ENCODE measurements at places on chromosomes 6 and 20.
A peak's percentile ranks its signal among the peaks of the same experiment; 100 is the strongest.

GRCh38 chr6:139425780-139426179, 51.3 kb upstream of the CITED2 start:
- no peak for DNase-seq

DNA sequence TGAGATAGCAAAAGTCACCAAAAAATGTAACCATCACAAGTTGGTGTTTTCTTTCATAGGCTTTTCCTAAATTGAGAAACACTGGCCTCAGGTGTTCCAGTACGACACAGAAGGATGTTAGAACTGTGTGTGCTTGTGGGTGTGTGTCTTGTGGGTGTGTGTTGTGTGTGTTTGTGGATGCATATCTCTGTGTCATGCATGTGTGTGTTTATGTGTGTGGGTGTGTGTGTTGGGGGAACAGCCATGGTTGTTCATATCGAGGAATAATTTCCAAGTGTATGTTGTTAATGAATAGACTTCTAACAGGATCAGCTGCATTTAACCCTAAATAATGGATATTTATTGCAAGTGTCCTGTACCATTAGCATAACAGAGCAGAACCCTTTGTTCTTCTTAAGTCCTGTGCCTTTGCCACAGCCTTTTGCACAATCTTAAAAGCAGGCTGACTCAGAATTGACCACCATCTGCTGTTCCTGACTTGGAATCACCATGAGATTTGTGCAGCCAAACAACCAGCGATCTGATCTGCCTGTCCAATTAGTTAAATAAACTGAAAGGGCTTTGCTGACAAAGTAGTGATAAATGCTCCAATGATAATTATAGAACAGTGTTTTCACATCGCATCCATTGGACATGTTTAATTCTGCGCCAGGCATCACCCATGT, 7.6 kb downstream of the CD93 start:
- no peak for DNase-seq

GRCh38 chr6:62162858-62163257, 123.2 kb downstream of the KHDRBS2 start:
- DNase-seq: no peak

- DNase-seq: no peak
Observed at GRCh38 chr20:58649288-58650180, 1.5 kb upstream of the STX16 start.

GRCh38 chr6:119536666-119537065, 187.1 kb upstream of the MAN1A1 start:
- DNase-seq: no peak

GRCh38 chr6:81023007-81023582, 729.4 kb downstream of the TENT5A start:
- no peak for DNase-seq

- no peak for DNase-seq
Observed at GRCh38 chr6:135304883-135305282, 123.8 kb downstream of the MYB start.

GRCh38 chr6:56868687-56869086, 86.2 kb upstream of the BEND6 start:
- no peak for DNase-seq

GRCh38 chr6:84657486-84657885, 106.9 kb downstream of the TBX18 start:
- DNase-seq: no peak

DNA sequence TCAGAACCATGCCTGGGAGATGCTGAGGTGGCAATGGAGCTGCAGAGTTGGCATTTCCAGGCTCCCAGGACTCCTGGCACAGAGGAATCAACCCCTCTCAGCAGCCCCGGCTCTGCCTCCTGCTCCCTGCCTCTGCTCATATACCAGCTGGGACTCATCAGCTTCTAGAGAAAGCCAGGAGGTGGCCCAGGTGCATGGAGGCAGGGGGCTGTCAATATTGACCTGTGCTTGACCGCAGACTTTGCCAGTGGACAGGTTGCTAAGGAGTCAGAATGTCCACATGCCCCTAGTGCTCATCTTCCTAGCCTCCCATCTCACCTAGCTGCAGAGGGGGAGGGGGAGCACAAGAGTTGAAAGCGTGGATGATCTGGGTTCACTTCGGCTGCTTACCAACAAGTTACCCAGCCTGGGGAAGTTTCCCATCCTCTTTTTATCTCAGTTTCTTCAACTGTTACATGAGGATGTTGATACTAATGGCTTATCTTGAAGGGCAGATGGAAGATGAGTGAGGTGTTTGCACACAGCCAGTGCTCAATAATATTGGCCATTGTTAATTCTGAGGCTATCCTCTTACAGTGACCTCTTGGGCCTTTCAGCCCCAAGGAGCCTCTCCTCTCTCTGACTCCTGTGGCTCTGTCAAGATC, 9.2 kb upstream of the SCRT2 start:
- DNase-seq: no peak

GRCh38 chr6:117399924-117400323, 25.8 kb downstream of the ROS1 start:
- no peak for DNase-seq

DNA sequence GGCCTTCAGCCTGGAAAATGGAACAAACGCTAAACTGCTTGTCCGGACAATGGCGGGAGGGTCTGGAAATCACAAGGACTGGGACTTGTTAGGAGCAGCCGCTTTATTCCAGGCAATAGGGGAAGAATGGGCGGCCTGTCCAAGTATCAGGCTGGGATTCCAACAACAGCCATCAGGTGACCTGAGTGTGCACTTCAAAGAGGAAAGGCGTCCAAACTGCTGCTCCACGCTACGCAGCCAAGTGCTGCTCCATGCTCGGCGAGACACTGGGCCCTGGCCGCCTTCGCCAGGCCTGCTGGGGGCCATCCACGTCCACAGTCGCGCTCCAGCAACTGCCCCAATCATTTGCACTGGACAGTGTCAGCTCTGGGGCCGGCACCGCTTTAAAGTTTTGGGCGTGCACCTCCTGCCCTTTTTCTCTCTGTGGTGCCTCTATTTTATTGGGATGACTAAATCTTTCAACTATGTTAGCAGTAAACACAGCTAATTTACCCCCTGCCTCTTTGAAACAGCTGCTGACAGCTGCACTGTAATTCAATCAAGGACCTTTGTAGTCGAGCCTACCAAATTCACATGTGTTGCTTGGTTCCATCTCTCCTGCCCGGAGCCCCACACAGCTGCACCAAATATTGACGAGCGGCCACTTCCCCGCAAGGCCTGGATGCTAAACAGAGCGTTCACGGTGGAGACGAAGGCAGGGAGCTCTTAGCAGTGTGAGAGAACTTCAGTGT, 98.3 kb downstream of the BMP7 start:
- peak; percentile 1 for DNase-seq

DNA sequence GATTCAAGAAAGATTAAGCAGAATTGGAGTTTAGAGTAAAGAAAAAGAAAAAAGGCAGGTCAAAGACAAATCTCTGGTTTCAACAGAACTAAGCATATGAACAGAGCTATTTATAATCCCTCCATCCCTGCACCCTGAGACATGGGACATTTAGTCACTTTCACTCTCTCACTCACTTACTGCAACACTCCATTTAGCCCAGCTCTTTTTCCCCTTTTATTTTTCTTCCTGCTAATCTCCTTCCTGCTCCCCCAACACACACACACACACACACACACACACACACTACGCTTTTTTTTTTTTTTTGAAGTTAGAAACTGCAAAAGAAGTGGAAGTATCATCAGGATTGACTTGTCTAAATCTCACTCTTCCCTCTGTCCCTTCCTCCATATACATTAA, 45.1 kb upstream of the TBC1D7 start:
- DNase-seq: no peak

DNA sequence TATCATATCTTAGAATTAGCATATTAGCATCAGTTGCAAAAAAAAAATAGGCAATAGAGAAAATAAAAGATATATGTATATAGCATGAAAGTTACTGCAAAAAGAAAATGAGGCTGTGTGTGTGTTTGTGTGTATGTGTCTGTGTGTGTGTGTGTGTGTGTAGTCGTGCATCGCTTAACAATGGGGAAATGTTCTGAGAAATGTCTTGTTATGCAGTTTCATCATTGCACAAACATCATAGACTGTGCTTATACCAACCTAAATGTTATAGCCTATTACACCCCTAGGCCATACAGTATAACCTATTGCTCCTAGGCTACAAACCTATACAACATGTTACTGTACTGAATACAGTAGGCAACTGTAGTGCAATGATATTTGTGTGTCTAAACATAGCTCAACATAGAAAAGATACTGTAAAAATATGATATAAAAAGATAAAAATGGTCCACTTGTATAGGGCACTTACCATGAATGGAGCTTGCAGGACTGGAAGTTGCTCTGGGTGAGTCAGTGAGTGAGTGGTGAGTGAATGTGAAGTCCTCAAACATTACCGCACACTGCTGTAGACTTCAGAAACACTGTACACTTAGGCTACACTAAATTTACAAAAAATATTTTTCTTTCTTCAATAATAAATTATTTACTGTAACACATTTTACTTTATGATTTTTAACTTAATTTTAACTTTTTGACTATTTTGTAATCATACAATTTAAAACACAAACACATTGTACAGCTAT, 805.1 kb downstream of the KIF16B start:
- DNase-seq: no peak

DNA sequence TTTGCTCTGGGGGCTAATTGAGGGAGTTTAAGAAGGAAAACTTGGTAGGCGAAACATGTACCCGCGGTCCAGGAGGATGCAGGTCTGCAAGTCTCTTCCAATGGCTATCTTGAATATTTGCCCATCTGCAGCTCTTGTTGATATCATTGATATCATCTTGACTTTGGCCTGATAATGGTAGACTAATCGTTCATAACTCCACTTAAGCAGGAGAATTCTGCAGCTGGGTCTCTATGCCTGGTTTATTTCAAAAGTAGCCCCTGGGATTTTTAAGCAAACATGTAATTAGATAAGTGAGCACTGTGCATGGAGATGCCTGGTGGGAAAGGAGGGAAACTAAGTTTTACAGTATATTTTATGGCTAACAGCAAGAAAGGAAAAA, 52.7 kb downstream of the ADGB start:
- no peak for DNase-seq

- DNase-seq: no peak
Observed at GRCh38 chr6:153392156-153392555, 261.1 kb upstream of the RGS17 start.

DNA sequence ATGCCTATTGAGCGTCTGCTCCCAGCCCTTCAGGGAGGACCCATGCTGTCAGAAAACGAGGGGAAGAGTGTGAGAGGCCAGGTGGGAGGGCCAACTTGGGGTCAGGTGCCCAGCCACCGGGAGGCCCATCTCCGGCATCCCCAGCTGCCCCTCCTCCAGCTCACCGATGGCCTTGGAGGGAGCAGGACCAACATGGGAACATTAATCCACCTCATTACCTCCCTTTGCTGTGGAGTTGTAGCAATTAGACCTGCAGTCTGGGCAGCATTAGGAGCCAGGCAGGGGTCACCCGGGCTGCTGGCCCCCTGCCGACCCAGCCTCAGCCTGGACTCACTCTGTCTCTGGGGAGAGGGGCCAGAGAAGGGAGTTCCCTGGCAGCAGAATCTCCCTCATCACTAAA, 25.1 kb downstream of the DLGAP4 start:
- DNase-seq: no peak

DNA sequence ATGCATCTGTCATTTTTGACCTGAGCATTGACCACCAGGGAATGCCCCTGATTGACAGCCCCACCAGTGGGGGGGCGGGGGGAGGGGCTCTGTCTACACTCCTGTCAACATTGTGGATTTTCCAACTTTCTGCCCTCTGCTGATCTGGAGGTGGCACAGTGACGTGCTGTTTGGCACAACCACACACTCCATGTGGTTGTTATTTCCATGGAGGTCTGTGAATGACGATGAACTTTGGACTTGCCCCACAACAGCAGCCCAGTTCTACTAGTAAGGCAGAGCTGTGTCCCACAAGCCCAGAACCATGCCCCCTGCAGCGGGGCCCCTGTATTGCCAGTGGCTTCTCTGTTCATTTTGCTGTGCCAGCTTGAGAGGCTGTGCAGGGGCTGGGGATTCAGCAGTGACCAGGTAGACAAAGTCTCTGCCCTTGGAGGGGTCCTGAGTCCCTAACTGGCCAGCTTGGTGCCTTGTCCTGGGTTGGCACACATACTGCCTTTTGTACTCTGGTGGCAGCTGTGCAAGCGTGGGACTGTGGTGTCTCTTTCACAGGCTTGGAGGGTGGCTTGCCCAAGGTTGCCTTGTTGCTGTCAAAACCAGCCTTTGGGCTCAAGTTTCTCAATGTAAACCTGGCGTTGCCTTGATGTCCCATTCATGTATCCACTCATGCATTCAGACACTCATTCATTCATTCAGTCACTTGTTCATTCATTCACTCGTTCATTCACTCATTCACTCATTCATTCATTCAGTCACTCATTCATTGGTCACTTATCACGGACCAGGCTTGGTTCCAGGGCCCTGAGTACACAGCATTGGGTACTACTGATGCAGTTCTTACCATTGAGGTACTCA, 108.5 kb downstream of the SYCP2 start:
- DNase-seq: no peak

DNA sequence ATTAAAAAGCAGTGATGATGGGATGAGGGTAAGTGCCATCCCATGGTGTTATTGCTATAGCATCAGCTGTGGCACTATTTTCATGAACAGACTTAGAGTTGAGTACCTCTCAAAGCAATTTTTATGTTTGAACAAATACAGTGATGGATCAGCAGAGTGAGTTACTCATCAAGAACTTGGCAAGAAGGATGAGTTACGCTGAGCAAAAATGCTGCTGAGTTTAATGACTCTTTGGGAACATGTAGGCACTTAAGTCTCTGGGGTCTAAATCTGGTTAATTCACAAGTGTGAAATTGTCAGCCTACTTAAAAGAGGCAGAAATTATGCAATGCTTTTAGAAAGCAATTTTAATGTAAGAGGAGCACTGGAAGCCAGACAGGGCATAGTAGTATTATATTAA, 78.5 kb upstream of the AHI1 start:
- peak; percentile 82 for DNase-seq

- DNase-seq: no peak
Observed at GRCh38 chr6:151109361-151109760, 130.4 kb upstream of the AKAP12 start.

DNA sequence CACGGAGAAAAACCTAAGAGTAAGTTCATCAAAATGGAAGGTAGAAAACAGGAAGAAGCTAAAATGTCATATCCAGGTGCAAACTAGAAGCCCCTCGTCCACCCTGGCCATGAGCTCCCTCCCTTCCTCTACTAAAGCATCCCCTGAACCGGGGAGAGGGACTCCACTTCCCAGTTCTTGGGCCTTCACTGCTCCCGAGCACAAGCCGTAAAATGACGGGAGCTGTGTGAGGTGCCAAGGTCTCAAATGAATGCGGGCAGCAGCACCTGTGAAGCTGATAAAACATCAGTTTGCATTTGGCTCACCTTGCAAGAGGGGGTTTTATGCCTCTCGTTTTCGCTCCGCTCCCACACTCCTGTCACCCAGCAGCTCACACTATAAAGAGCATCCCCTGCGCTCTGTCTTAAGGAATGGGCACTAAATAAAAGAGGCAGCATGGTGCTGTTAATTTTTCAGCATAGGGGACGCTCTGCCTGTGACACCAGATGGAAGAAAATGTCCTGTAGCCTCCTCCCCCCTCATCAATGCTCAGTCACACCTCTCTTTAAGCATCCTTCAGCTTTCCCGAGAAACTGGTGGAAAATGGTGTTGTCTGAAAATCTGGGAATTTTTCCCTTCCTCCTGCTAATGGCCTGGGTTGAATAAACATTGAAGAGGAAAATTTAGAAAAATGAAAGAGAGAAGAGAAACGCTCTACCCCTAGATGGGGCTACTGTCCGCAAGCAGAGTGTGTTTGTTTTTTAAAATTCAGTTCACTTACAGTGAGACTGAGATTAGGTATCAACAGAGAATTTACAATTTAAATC, 563.0 kb upstream of the AGPAT4 start:
- peak; percentile 5 for DNase-seq

- DNase-seq: no peak
Observed at GRCh38 chr20:25394276-25394675, 3.6 kb upstream of the ABHD12 start.

GRCh38 chr6:18823782-18824386, 436.7 kb downstream of the RNF144B start:
- DNase-seq: no peak
